Urothelium cell line (cell line): ENCODE measurements at places on chromosomes 1 and 21.
A peak's percentile ranks its signal among the peaks of the same experiment; 100 is the strongest.

DNA sequence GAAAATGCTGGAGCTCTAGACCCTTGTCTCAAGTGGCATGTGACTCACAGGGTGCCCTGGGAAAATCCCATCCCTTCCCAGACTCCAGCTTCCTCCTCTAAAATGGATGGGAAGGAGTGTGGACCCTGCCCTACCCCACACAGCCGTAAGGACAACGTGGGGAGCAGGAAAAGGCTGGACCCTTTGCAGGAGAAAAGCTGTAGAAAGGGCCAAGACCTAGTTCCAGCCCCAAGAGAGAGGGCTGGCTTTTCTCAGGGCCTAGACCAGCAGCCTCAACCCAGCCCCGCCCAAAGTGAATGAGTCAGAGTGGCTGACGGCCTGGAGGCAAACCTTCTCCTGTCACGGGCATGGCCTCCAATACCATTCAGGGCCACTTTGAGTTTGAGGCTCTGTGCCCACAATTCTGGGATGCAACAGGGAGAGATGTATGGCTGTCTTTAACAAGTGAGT is 1.1 kb downstream of the LAMB3 start:
- peak; percentile 82 for DNase-seq

DNA sequence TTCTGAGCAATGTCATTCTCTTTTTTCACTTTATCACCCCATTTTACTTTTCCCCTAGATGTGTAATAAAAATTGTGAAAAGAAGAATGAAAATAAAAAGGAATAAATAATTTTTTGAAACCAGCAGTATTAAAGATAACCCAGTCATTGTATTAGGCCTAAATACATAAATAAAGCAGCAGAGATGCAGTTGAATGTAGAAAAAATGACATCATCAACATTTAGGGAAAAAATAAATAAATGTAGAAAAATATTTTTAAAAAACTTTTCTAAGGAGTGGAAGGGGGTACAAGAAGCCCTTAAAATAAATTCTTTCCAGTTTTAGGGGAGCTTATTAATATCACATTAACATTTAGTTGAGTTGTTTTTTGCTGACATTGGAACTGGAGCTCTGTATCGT is 15.3 kb upstream of the ENAH start:
- DNase-seq, result no peak

DNA sequence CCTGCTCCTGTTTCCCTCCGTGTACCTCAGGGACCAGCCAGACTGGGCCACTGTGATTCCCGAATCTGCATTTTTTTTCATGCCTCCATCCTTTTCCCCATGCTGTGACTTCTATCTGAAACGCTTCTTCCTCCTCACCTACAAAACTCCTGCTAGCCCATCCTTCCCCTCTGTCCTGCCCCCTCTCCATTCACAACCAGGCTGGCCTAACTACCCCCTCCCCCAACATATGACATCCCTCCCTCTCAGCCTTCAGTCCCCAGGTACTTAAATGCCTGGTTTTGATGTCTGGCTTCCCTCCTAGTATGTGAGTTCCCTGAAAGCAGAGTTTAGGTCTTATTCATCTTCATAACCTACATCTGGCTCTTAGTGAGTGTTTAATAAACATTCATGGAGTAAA is 82.7 kb downstream of the TAS1R2 start:
- no peak for DNase-seq

DNA sequence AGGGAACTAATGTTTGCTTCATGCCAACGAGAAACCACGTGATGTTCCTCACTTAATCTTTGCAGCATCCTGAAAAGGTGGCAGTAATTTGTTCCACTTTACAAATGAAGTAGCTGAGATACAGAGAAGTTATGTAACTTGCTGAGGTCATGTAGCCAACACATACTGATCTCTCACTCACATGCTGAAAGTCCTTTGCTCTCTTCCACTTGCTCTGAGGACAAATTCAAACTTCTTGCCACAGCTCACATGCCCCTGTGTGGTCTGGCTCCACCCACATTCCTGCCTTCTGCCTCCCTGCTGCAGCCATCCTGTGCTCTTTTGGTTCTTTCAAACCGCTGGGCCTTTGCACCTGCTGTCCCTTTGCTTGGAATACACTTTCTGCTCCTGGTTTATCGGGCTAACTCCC is 55.4 kb downstream of the TMCO4 start:
- DNase-seq, result no peak

DNA sequence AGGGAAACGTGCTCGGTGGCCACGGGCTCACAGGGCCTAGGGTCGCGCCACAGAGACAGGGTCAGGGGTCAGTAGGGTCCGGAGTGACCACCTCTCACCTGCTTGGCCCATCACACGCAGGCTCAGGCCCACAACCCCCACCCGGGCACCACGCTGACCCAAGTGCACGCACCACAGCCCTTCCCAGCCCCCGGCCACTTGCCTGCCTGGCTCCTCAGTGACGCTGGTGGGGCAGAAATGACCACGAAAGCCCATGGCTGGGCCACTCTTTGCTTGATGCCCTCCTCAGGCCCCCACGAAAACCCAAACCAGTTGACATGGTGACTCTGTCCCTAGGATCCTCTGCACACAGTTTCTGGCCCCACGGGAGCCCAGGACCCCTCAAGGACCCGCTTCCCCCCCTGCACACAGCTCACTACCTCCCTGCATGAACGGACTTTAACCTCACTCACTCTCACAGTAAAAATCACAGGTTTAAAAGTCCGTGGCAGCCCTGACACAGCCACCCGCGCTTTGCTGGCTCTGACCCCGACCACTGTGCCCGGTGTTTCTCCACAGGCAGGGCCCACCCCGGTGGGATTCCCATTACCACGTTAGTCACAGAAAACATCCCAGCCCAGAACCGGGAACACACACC is 20.7 kb downstream of the NADK start:
- no peak for DNase-seq

- no peak for DNase-seq
Measured at GRCh38 chr21:26137379-26138060, 33.0 kb downstream of the APP start.

DNA sequence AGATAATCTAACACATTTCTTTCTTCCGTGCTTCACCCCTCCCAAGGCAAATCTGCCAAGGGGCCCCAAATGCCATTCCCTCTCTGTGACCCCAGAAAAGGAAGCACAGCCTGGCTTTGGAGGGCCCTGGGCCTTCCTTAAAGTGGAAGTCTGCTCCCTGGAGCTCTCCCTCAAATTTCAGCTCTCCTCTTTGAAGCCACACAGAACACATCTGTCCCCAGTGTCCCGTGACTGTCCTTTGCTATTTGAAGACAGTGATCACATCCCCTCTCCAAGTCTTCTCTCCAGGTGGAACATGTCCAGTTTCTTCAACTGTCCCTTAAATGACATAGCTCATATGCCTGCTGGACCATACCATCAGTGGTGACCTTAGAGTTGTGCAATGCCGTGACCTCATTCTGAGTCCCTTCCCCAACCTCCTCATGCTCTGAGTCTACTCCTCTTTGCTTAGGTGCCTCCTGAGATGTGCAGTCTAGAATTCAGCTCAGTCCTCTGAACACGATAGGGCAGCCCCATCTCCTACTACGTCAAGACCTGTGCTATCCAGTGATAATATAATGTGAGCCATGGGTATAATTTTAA is 18.4 kb upstream of the FOXO6 start:
- DNase-seq, result no peak

- DNase-seq, result peak; percentile 55
Measured at GRCh38 chr21:45404730-45405270, at the start of gene COL18A1. TSS of gene COL18A1 (plus strand) at chr21:45405165. CDS start at chr21:45405231, 66 bp downstream.

- DNase-seq, result no peak
Measured at GRCh38 chr1:31627930-31628559, 10.6 kb downstream of the HCRTR1 start.

GRCh38 chr1:21117597-21118001 is 59.1 kb downstream of the EIF4G3 start:
- DNase-seq, result no peak

GRCh38 chr1:172184506-172185191 is 235.8 kb upstream of the C1orf105 start:
- DNase-seq, result no peak

DNA sequence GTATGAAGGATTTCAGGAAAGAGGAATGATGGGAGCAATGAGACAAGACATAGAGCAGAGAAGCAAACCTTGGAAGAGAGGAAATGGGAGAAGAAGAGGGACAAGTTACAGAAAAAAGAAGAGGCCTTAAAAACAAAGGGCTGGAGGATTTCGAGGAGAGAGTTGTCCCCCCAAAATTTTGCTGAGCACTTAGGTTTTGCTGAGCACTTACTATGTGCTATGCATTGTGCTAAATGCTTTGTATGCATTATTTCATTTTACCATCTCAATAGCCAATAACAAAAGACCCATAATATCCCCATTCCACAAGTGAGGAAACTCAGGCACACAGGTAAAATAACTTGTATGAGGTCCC is 2.5 kb upstream of the TRIM63 start:
- DNase-seq, result no peak

DNA sequence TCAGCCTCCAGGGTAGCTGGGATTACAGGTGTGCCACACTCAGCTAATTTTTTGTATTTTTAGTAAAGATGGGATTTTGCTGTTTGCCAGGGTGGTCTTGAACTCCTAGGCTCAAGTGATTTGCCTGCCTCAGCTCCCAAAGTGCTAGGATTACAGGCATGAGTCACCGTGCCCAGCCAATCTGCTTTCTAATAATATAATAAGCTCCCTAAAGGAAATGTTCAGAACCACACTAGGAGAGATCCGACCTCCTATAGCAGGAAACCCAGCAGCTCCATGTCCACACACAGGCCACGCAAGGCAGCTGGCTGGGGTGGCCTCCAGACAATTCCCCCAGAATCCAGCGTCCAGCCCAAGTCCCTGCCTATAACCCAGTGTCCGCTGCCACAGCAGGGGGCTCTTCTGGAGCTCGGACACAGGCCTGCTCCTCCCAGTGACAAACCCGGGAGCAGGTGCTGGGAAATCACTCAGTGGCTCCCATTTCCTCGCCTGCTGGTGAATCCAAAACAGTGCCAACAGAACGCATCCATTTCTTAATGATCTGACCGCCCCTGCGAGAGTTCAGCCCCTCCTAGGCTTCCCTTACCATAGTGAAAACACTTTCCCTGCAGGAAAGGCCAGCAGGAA is 7.5 kb downstream of the RIPK4 start:
- DNase-seq, result no peak

DNA sequence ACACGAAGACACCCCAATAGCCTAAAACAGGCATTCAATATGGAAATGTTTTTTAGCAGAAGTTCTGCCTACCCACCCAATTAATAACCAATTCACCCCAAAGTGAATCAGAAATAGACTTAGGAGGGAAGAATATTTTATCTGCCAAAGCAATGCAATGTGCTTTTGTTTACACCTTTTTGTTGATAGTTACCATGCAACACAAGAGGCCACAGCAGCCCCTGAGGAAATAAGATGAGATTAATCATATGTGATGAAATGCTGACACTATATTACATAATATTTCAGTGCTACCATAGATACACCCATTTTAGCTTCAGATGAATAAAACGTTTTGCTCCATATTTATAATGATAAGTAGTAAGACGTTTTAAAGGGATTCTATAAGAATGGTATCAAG is 60.9 kb upstream of the RGS2 start:
- DNase-seq, result no peak

DNA sequence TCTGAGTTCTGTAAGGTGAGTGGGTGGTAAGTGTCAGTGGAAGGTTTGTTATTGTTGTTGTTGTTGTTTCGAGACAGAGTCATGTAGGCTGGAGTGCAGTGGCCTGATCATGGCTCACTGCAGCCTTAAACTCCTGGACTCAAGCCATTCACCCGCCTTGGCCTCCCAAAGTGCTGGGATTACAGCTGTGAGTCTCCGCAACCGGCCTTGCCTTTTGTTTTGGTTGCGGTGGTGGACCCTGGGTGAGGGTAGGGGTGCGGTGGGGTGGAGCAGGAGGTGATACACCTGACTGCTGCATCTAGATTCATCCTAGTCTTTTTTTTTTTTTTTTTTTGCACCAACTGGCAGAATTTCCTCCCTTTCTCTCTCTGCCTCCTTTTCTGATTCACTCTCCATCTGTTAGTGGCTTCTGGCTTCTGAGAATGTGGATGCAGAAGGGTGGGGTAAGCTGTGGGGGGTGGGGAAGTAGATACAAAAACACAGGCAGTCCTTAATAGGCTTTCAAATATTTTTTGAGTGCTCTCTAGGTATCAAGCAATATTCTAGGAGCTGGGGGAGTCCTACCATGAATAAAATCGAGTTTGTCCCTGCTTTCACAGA is 4.6 kb upstream of the GMEB1 start:
- DNase-seq, result no peak

GRCh38 chr1:119631086-119631432 is 17.0 kb downstream of the ZNF697 start:
- DNase-seq, result no peak

GRCh38 chr1:197989058-197989457 is 71.9 kb downstream of the LHX9 start:
- no peak for DNase-seq

DNA sequence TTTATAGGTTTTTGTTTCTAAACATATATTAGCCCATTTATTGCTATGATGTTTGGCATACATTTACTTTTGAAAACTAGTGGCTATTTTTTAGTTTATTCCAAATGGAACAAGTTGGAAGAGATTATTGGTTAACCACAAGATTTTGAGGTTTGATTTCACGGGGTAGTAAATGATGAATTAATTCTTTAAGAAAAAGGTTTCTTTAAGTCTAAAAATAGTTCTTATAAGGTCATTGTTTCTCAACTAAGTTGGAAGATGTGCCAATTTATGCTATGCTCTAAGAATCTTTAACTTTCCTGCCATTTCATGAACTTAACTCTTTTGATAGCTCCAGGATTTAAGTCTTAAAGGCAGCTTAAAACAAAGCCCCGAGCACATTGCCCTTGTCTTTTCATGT is 183.8 kb downstream of the LMO4 start:
- no peak for DNase-seq

GRCh38 chr1:93323185-93323820 is 22.4 kb upstream of the DR1 start:
- no peak for DNase-seq

DNA sequence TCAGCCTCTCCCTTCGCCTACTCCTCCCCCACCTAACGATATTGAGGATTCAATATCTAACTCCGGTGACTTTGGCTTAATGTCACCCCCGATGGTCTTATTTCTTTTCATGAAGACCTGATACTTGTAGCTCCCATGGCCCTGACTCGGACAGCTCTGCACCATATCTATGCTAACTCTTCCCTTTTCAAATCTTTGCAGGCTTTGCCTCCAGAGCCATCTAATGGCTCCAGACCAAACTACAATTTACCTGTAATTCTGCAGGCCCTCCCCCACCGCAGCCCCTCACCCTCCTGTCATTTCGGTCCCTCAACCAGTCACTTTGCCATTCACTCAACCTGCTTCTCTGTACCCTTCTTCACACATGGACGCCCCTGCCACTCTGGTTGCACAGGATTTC is 7.9 kb upstream of the GSTM5 start:
- DNase-seq, result no peak

GRCh38 chr21:44047996-44048560 is 36.0 kb downstream of the TRAPPC10 start:
- DNase-seq, result no peak

GRCh38 chr1:218408135-218408534 is 63.0 kb downstream of the TGFB2 start:
- no peak for DNase-seq

- DNase-seq, result peak; percentile 36
Measured at GRCh38 chr1:228082918-228083870, 686 bp downstream of the ARF1 start.

- DNase-seq, result no peak
Measured at GRCh38 chr1:2277741-2278488, 49.8 kb downstream of the SKI start.

- no peak for DNase-seq
Measured at GRCh38 chr21:39251326-39251725, 62.1 kb downstream of the BRWD1 start.

- peak; percentile 25 for DNase-seq
Measured at GRCh38 chr1:37509181-37509580, 5.4 kb downstream of the MEAF6 start.

- DNase-seq, result peak; percentile 4
Measured at GRCh38 chr21:41168391-41169257, 664 bp downstream of the BACE2 start.

- DNase-seq, result no peak
Measured at GRCh38 chr1:115059316-115059715, 29.7 kb downstream of the TSHB start.
